ENCODE measurements at places on chromosomes 2 and 18.
A peak's percentile ranks its signal among the peaks of the same experiment; 100 is the strongest.

DNA sequence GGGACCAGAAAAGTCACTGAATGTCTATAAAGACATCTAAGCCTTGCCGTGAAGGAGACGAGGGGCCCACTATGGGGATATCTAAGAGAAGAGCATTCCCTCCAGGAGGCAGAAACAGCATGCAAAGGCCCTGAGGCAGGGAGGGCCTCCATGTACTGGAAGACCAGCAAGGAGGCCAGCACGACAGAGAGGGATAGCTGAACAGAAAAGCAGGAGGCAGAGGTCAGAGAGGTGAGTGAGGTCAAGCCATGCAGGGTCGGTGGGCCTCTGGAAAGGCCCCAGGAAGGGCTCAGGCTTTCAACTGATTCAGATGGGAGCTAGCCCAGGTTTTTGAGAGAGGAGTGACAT, 5.7 kb downstream of the TRABD2A start:
- DNase-seq = no peak

GRCh38 chr2:30722936-30723725, 84.1 kb downstream of the CAPN13 start:
- DNase-seq = no peak

DNA sequence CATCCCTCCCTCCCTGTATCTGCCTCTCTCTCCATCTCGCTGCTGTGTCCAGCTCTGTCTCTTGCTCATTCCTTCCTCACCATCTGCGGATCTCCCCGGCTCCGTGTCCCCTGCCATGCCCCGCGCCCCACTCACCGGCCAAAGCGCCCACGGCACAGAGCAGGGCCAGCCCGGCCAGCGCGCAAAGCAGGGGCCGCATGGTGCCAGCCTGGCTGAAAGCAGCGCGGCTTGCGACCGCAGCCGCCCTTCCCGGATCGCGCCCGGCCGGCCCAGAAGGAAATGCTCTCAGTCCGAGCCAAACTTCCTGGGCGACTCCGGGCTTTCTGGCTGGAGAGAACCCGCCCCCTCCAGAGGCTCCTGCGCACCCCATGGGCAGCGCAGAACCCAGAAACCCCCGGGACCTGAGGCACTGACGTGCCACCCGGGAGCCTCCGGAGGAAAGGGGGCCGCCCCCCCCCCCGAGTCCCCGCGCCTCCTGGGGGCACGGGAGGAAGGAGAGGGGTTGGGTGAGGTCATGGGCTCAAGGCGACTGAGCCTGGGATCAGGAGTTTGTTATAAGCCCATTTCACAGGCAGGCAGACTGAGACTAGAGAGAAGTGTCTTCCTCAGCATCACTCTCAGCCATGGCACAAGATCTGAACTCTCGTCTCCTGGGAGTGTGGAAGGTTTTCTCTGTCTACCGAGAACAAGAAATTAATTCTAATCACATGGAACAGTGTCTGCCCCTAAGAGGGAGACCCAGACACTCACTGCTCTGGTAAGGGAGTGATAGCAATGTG, 45.2 kb upstream of the RAB6C start:
- DNase-seq = no peak

DNA sequence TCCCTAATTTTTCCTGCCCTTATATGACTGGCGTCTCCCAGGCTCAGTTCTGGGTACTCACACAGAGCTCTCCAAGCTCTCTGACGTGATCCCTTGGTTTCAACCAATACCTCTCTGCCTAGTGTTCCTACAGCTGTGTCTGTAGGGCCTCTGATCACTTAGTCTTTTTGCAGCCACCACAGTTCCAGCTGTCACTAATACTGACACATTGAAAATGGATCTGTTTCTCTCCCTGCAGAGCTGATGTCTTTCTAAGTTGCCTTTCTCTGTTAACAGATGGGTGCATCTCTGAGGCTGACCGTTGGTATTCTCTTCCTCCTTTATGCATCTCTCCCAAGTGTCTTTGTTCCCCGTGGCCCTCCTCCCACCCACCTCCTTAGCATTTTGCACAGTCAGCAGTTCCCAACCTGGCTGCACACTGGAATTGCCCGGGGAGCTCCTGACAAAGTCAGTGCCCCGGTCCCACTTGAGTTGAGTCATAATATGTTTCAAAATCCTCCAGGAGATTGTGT, 62.5 kb downstream of the CERS6 start:
- DNase-seq = no peak

DNA sequence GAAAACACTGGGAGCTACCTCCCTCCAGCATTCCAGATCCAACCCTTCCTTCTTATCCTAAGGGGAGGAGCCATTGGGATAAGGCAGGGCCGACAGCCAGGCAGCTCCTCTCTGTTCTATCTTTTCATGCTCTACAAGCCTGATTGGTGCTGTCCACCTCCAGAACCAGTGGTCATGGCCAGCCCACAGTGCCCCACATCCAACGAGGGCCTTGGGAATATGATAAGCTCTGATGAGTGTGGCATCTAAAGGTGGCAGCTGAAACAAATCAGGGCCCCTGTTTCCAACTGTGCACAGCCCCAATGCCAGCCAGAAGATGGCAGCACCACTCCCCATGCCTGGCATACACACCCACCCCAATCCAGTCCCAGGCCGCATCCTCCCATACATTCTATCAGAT, 329.3 kb downstream of the C1D start:
- DNase-seq = no peak

DNA sequence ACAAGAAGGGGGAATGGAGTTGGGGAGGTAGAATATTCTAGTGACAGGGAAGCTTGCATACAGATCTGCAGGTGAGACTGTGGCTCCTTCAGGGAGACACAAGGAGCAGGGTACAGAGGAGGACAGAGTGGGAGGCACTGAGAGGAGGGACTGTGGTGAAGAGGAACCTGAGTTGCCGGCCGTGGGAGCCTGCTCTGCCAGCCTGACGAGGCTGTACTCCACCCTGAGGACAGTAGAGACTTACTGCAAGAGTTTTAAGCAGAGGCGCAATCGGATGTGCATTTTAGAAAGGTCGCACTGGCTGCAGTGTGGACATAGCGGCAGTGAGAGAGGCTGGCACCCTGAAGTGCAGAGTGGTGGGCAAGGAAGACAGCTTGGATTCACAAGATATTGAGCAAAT, 185.8 kb downstream of the GFPT1 start:
- DNase-seq = no peak

GRCh38 chr2:30393510-30393909, 53.5 kb upstream of the LCLAT1 start:
- no peak for DNase-seq

DNA sequence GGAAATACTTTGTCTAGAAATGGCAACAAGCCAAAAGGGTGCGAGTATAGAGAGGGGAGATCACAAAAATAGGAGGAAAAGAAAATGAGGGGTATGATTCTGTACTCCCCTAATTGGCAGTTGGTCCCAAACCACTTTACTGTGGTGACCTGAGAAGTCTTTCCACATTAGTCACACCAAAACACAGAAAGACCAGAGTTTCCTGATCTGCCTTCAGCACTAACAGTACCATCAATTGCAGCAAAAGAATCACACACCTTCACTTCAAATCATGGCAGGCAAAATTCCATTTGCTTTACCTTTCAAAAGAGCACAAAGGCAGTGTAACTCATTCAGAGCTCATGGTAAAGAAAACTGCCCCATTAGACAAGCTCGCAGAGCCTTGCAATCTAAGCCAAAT, 86.8 kb downstream of the ALK start:
- no peak for DNase-seq

DNA sequence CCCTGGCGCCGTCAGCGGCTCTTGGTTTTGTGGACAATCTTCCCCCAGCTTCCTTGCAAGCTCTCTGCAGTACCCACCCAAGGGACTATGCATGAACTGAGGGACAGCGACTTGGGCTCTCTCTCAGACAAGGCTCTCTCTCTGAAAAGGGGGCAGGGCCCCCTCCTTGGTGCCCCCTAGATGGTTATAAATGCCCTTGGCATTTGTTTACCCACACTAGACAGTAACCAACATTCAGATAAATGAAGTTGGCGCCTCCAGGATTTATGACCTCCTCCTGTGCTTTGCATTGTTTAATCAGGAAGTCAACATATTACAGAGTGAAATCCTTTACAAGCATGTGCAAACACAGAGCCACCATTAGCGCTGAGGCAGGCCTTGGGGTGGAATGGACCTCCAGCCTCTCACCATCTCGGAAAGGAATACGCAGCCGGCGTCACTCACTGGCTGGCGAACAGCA, 547.4 kb upstream of the ID2 start:
- DNase-seq = no peak

DNA sequence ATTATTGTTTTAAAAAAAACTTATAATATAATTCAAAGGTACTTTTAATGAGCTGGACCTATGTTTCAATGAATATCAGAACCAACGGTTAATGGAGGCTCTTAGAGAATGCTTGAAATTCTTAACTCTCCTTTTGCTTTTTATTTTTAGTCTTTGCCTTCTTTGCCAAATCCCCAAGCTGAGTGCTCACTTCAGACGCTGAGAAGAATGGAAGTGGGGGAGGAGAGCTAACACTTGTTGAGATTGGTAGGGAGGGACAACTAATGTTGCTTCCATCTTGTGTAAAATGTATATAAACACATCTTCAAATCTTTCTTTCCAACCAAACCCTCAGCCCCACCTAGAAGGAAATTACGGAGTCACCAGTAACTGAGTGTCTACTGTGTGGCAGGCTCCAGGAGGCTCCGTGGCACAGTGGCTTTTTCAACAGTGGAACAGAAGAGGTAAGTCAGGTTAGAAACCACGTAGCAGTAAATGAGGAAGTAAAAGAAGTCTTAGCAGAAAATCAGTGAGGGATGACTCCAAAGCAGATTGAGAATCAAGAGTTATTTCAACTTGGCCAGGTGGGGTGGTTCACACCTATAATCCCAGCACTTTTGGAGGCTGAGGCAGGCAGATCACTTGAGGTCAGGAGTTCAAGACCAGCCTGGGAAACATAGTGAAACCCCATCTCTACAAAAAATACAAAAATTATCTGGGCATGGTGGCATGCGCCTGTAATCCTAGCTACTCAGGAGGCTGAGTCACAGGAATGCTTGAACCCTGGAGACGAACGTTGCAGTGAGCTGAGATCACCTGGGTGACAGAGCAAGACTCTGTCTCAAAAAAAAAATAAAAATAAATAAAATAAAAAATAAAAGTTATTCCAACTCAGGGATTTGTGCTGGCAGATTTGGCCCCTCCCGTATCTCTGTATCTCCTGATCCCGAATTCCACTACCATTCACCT, 45.0 kb upstream of the CREB1 start:
- DNase-seq = no peak

DNA sequence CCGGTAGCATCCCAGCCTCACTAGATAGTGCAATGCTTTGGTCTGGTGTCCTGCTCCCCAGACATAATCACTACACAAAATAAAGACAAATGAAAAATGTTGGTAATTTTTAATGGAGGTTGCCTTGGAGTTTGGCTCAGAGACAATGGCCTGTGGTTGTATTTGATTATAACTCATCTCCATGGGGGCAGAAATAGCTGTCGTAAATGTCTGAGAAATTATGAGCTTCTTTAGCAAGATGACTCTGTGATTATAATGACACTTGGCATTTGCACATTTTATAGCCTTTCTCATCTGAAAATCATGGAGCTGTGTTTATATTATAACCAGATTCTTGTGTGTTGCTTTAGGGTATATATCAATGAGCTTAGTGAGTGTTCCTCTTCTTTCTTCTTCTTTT, 1779.7 kb upstream of the CELF4 start:
- DNase-seq = no peak

- DNase-seq = no peak
Observed at GRCh38 chr2:176206682-176207081, 18.2 kb downstream of the HOXD1 start.

DNA sequence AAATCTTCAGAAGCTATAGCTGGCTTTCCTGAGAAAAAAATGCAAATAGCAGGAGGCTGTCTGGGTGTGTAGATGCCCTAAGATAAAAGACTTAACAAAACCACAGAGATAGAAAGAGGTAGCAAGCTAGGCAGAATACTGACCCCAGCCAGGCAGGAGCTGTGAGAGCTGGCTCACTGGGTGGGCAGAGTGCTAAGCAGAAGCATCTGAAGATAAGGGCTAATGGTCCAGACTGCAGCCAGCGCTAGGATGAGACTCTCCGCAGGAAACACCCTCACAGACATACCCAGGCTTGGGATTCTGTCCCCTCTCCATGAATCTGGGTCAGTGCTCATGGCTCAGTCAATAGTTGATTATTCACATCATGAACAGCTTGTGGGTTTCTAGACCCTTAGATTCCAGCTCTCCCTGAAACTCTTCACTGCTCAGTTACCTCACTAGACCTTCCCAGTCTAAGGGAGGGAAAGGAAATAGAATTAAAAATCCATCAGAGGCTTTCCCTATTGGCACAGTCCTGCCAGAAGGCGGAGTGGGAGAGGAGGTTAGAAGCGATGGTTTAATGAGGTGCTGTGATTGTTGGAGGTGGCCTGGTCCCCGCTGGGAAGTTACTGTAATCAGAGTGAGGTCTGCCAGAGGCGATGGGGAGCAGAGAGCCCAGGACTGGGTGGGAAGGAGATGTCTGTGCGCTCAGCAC, 21.4 kb upstream of the CCBE1 start:
- DNase-seq = peak; percentile 44

DNA sequence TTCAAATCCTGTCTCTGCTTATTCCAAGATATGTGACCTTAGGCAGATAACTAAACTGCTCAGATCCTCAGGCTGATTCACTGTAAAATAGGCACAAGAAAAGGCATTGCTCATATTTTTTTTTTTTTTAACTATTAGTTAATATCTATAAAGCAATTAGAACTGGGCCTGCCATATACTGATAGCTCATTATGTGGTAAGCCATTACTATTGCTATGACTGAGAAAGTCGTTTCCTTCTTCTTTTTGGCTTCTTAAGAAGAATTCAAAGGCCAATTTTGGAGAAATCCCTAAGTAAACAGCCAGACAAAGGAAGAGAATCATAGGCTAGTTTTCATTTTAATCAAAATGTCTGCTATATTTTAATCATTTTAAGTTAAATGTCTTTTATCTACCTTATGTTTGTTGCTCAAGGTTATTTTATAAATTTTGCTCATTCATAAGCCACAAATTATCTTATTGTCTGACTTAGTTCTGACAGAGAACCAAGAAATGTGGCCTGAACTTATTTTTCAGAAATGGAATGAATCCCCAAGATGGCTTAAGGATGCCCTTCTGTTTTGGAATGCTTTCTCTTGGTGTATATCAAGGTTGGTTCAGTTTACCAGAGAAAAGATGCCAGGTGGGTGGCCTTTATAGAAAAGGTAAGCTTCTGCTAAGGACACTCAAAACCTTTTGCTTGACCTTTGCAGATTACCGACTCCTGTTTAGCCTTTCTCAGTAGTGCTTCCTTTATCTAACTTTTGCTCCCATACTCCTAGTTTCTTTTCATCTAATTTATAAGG, 21.3 kb upstream of the VRK2 start:
- no peak for DNase-seq

DNA sequence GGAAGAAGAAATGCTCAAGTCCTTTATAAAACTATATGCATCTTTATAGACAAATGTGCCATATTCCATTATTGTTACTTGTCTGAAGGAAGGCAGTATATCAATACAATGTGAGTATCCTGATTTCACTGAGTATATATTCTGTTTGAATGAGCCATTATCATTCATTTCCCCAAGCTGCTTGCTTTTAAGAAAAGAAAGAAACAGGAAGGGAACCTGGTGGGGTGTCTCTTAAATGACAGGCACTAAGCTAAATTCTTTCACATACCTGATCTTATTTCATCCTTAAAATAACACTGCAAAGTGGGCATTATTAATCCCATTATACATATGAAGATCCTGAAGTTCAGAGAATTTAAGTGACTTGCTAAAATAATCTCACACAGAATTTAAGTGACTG, 307.9 kb downstream of the SLC8A1 start:
- no peak for DNase-seq

Measured in left hindlimb (tissue), 1 donor.